NCI-H510A treated with DMSO at 0.1 percent for 48 hours (cell line): ENCODE measurements at places on chromosomes 4 and X.

GRCh38 chr4:2936773-2937145 is 26.4 kb downstream of the NOP14 start:
- no peak for DNase-seq

DNA sequence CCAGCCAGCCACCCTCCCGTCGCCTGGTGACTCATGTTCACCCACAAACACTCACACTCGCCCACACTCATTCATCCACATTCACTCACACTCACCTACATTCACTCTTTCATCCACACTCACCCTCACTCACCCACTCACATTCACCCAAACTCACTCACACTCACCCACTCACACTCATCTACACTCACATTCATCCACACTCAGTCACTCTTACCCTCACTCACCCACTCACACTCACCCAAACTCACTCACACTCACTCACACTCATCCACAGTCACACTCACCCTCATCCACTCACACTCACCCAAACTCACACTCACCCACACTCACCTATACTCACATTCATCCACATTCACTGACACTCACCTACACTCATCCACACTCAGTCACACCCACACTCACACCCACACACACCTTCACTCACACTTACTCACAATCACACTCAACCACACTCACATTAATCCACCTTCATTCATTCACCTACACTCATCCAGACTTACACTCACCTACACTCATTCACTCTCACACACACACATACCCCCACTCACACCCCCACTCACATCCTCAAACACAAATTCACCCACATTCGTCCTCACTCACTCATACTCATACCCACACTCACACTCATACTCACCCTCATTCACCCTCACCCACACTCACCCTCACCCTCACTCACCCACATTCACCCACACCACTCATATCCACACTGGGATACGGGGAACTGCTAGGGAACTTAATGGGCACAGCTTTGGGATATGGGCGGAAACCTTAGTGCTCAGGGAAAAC is 2221.6 kb upstream of the AGA start:
- no peak for DNase-seq

DNA sequence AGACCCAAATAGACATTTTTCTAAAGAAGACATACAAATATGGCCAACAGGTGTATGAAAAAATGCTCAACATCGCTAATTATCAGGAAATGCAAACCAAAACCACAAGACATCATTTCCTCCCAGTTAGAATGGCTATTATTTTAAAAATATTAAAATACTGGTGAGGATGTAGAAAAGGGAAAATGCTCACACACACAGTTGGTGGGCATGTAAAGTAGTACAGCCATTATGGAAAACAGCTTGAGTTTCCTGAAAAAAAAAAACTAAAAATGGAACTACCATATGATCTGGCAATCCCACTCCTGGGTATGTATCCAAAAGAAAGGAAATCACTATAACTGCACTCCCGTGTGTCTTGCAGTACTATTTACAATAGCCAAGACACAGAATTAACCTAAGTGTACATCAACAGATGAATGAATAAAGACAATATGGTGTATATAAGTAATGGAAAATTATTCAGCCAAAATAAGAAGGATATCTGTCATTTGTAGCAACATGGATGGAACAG is 128.9 kb upstream of the DKK2 start:
- no peak for DNase-seq

DNA sequence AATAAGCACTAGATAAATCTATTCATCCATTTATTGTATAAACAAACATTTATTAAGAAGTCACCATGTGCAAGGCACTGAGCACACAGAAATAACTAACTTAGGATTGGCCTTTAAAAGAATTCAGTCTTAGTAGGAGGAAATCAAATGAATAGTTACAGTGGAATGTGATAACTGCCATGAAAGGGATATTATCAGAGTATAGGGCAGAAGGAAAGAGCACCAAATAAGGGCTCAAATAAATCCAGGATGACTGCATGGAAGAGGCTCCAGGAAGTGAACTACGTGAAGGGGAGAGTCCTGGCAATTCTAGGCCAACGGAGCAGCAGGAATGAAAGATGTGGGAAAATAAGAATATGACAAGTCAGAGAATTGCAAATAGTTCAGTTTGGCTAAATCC is 406.0 kb downstream of the INPP4B start:
- no peak for DNase-seq

DNA sequence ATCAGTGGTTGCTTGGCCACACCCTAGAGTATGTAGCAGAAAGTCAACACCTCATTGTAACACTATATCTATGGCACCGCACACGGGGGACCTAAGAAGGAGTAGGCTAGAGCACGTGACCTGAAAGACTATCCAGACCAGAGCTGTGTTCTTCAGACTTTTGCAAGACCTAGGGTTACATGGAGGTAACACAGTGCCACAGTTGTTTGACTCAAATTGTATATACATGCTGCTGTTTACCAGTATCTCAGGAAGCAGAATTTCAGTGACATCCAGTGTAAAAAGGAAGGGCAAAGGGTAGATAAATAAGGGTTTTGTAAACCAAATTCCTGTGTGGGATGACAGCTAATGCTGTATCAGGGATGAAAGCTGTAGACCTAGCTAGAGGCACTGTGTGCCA is 30.2 kb downstream of the PNMA6A start:
- no peak for DNase-seq

DNA sequence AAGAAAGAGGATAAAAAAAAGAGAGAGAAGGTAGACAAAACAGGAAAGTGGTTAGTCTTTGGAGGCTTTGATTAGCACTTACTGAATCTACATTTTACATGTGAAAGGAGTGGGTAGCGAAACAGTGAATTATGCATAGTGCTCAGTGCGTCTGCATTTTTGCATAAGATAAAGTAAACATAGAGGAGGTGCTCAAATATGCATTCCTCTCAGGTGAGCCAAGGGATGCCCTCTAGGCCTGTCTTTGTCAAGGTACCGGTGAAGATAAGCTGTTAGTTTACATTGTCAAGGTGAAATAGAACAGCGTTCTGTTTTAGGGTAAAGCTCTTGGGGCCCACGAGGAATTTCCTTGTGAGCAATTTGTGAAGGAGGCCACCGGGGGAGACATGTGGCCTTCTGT is 260.6 kb downstream of the TRIML1 start:
- no peak for DNase-seq

DNA sequence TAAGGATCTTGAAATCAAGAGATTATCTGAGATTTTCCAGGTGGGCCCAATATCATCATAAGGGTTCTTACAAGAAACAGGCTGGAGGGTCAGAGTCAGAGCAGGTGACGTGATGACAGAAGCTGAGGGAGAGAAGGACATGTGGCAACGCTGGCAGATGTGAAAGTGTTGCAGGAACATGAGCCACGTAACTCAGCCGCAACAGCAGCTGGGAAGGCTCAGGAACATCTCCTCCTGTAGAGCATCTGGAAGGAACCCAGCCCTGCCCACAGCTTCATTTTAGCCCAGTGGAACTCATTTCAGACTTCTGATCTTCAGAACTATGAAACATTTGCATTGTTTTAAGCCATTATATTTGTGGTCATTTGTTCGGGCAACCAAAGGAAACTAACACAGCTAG is 156.3 kb upstream of the VEGFC start:
- no peak for DNase-seq

DNA sequence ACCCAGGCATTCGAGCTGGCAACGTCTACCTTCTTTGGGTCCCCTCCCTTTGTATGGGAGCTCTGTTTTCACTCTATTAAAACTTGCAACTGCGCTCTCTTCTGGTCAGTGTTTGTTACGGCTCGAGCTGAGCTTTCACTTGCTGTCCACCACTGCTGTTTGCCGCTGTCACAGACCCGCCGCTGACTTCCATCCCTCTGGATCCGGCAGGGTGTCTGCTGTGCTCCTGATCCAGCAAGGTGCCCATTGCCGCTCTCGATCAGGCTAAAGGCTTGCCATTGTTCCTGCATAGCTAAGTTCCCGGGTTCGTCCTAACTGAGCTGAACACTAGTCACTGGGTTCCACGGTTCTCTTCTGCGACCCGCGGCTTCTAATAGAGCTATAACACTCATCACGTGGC is 183.5 kb upstream of the GALNTL6 start:
- DNase-seq, result no peak

GRCh38 chrX:143781103-143781502 is 60.6 kb upstream of the SPANXN2 start:
- DNase-seq, result no peak

GRCh38 chr4:79996851-79997250 is 76.2 kb downstream of the ANTXR2 start:
- no peak for DNase-seq

DNA sequence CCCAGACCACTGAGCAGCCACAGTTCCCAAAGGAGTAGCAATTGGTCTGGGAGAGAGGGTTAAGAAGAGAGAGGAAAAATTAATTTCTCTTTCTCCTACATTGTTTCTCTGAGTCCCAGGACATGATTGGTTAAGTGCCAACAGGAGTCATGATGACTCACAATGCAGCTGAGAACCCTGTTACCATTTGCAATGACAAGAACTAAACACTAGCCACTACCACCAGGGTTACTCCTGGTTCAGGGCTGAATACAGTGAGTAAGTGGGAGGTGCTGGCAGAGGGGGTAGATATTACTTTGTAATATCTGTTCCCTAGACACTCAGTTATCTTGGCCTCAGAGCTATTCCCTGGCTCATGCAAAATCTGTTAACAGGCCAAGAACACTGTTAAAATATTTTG is 18.0 kb downstream of the ETDC start:
- DNase-seq, result no peak

GRCh38 chrX:119607018-119607389 is 780 bp upstream of the NKRF start:
- no peak for DNase-seq

GRCh38 chr4:182056866-182057265 is 186.3 kb upstream of the TENM3 start:
- no peak for DNase-seq

DNA sequence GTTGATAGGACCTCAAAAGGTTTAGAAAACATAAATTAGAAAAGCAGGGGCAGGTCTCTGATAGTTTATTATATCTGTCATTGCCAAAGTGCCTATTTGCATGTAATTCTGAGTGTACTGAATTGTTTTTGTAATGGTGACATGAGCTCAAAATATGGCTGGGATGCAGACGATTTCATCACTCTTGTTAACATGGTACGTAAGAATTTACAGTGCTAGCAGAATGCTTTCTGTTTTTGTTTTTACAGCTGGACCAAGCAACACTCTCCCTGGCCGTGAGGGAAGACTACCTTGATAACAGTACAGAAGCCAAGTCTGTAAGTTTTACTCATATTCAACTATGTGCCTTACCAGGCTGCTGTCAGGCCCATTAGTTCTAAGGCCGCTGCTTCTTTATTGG is 58.1 kb downstream of the PHEX start:
- no peak for DNase-seq

- no peak for DNase-seq
Measured at GRCh38 chr4:184046148-184046547, 141.0 kb downstream of the STOX2 start.

DNA sequence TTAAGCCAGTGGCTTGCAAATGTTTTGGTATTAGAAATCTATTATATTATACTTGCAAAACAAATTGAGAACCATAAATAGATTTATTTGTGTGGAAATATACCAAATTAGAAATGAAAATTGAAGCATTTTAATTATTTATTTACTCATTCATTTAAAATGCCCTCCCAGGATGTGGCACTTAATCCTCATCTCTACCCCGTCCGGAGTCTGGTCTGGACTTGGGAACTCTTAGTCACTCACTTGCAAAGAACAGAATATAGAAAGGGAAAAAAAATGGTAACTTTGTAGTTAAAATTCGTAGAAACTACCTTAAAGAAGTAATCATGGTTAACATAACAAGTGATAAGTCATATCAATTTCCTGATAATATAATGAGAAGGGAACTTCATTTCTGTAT is 775.9 kb upstream of the INTU start:
- no peak for DNase-seq

- no peak for DNase-seq
Measured at GRCh38 chr4:6049985-6050384, 31.8 kb upstream of the C4orf50 start.

DNA sequence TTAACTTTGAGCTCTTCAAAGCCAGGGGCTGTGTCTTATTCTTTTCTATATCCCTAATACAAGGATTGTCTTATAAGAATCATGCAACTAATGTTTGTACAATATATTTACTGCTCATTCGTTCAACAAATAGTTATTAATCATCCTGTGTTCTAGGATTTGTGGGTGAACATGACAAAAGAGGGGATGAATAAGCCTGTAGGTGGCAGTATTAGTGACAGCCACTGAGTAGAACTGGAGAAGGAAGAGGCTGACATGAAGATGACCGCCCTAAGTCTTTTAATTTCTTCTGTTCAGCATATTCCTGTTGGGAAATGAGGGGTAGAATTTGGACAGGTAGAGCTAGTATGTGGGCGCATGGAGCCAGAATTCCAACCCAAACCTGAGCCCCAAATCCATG is 11.9 kb upstream of the LINC00632 start:
- DNase-seq, result no peak

DNA sequence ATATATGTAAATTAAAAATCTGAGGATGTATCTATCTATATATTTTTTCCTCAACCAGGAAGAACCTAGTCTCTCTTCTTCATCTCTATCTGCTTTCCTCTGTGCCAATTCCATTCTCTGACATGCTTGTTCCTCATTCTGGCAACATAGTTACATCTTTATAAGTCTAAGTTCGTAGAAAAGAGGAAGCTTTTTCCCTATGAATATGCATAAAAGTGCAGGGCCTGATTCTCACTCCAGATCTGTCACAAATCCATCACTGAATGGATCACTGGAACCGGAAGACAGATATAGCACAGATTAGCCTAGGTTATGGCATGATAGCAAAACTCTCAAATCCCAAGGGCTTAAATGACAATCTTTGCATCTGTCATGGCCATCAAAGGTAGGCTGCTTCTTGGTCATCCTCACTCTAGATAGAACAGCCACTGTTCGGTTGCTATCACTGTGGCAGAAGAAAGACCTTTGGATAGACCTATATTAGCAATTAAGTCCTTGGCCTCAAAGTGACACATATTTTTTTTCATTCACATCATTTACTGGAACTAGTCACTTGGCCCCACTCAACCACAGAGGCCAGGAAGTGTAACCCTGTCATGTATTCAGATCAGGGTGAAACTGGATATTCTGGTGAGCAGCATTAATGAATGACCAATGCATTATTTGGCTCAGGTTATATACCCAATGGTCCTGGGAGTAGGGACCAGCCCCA is 22.2 kb downstream of the DTHD1 start:
- DNase-seq, result no peak

- DNase-seq, result no peak
Measured at GRCh38 chrX:134139090-134139489, 97.9 kb upstream of the CCDC160 start.

DNA sequence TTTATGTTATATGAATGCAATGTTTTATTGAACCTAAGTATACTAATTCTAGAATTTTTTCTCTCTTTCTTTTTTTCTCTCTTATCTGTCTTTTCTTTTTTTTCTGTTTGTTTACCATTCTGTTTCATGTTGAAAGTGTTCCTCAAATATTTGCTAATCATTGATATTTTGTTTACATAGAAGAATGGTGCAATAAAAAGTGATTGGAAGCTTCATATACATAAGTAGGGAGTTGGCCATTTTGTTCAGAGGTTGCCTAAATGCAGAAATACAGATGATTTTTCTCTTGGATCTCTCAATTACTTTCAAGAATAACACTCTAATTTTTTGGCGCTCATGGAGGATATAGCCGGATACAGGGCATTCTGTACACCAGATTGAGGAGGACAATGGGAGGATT is 5.7 kb upstream of the SERTM2 start:
- no peak for DNase-seq

GRCh38 chr4:186622788-186623464 is 67.6 kb upstream of the MTNR1A start:
- DNase-seq, result no peak

GRCh38 chr4:79872738-79873137 is 200.3 kb downstream of the ANTXR2 start:
- no peak for DNase-seq

GRCh38 chr4:118589471-118590055 is 95.6 kb upstream of the METTL14 start:
- no peak for DNase-seq
